ENCODE measurements at places on chromosomes 7 and 10.

GRCh38 chr7:80827239-80827633 lies 91.6 kb downstream of the SEMA3C start:
- no peak for DNase-seq

DNA sequence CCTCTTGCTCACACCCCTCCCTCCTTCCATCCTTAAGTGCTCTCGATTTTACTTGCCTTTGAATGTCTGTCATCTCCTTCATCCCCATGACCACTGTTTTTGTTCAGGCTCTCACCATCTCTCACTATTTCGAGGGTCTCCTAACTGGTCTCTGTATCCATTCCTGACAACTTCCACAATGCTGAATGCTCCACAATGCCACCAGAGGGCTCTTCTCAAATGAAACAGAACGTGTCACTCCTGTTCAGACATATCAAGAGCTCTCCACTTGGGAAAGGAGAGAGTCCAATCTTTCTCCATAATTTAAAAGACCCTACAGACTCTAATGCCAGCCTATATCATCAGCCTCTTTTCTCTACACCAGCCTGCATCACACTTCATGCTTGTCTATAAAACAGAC lies 9.0 kb upstream of the SLC13A1 start:
- no peak for DNase-seq

DNA sequence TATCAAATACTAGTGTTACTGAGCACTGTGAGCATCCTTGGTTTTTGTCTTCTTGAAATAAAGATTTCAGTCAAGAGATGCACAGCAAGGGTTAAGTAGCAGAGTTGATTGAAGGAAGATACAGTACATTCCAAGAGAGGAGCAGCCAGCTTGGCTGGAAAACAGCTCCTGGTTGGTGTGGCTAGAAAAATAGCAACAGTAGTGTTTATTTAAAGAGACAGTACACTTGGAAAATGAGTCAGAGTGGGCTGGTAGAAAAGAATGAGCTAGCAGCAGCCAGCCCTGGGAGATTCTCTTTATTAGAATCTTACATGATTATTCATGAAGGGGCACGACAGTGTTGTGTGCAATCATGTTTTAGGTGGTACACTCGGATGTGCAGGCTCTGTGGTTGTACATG lies 1016.4 kb upstream of the SORCS1 start:
- no peak for DNase-seq

DNA sequence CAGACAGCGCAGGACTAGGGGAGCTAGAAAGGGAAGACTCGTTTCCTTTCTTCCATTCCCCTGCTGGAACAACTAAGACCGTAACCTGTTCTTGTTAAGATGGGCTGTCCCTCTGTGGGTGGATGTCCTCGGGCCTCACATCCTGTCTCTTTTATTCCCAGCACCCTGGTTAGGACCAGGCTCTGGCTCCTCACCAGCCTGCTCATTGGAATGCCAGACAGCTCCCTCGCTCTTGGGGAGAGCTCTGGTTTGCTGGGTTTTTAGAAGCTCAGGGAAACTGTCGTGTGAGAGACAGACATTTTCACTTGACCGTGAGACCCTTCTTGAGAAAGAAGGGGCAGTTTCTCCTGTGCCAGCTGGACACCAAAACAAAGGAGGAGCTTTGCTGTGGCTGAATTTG lies 58.1 kb upstream of the HABP2 start:
- no peak for DNase-seq

- no peak for DNase-seq
These were observed 476.1 kb downstream of the IPMK start for GRCh38 chr10:57791546-57791945.

GRCh38 chr10:88116481-88116880 lies 253.1 kb downstream of the PTEN start:
- DNase-seq, result no peak

- DNase-seq, result no peak
These were observed 20.3 kb upstream of the GIMAP2 start for GRCh38 chr7:150665089-150665748.

DNA sequence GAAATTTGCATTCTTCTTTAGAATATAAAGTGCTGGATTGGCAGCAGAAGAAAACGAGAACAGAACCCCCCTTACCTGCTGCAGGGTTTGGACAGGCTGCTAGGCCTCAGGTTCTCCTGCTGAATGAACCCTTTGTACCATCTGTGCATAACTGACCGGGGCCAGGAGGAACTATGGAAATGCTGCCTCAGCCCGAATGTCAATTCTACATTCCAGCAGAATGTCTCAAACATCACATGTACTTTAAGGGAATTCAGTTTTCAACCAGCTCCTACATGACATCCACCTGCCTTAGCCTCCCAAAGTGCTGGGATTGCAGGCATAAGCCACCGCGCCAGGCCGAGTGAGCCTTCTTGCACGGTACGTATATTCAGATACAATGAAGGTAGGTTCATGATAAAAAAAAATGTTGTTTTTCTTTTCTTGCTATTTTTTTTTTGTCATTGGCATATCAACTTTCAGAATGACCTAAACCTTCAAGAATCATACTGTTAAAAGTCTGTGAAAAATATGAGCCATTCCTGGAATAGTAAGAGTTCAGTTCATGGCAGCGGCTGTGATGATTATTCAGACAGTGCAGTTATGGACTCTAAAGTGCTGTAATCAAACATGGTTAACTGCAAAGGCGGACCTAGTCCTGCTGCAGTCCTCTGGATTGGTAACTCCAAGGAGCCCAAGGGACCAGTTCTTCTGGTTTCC lies 84.4 kb upstream of the TNS3 start:
- no peak for DNase-seq

DNA sequence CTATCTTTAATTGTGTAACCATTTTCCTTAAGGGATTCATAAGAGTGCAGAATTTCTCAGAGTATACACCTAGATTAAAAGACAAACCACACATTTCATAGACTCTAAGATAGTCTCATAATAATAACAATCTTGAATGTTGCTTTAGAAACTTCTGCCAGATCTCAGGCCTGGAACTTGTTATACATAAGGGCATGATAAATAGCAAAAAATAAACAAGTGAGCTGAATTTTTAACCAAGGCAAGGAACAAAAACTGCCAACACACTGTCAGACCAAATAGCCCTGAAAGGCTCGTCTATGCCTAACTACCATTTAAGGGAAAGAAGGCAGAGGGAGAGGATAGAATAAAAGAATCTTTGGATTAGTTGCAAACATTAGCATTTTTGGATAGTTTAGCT lies 65.8 kb upstream of the SEMA3C start:
- no peak for DNase-seq

DNA sequence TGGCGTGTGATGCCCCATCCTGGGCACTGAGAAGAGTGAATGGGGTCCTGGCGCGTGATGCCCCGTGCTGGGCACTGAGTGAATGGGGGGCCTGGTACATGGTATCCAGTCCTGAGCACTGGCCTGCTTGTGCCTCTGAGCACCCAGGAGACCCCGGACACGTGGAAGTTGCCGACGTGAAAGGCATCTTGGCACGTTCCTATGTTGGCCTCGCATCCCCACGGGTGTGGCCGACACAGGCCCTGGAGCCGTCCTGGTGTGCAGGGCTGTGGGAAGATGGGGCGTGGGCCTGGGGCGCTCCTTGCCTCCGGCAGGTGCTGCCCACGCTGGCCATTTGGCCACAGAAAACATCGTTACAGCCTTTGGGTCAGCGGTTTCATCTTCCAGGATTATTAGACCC lies 35.5 kb downstream of the CFAP46 start:
- no peak for DNase-seq

GRCh38 chr7:46485481-46486065 lies 564.5 kb upstream of the IGFBP3 start:
- DNase-seq, result no peak

- DNase-seq, result no peak
These were observed 81.7 kb upstream of the NFE2L3 start for GRCh38 chr7:26070290-26070689.

DNA sequence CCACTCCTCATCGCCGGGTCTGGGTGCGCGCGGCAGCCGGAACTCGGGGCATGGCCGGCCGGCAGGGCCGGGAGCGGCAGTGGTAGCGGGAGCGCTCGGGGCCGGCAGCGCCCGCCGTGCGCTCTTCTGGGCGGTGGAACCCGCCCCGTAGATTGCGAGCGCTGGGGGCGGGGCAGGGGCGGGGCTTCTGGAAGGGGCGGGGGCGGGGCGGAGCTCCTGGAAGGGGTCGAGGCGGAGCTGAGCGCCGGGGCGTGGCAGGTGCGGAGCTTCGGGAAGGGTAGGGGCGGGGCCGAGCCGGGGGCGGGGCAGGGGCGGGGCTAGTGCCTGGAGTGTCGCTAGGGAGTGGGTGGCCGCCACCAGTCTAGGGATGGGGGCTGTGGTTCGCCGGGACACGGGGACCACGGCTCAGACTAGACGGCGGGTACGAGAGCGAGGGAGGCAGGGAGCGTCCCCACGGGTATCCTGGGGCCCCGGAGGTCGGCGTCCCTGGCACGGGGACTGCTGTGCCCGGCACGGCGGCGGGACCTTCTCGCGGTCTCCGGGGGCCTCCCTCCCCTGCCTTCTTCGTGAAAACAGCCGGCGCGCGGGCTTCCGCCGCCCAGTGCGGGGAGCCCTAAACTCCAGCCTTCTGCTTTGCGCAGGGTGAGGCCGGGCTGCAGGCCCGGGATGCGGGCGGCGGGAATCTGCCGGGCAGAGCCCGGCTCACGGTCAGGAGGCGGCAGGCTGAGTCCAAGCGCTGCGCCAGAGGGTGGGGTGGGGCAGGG lies at the start of gene STK32C:
TSS of gene STK32C (minus strand) at position 128 of the 764 bp plus-strand sequence. CDS start at position 11, 117 bp downstream.
- peak; percentile 76 for DNase-seq

DNA sequence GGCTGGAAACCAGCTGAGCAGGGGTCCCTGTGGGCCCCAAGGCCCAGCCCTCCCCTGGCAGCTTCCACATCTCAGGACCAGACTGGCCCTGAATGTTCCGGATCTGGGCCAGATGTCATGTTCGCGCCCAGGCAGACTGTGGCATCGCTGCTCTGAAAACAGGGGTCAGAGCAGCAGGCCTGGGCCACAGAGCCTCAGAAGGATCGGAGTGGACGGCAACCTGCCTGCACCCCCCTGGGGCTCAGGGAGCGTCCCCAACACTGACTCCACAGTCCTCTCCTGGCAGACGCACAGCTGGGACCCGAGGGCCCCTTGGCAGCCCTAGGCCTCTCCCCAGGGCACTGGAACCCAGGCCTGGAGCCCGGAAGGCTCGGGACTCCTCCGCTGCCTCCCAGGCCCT lies 91.3 kb upstream of the DNAAF5 start:
- DNase-seq, result no peak

DNA sequence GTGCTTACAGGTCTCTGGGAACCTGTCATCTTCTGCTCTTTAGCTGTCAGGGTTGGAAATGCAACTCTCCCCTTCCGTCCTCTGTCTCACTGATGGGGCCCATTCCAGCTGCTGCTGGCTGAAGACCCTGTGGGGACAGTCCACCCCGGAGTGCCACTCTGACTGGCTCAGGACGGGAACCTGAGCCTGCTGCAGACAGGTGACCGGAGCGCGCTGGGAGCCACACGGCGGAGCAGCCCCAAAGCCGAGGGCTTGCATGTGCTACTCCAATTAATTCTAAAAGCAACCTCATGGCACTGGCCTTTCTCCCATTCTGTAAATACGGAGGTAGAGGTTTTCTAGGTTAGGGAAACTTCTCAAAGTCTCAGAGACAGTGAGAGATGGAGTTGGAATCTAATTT lies 223.5 kb upstream of the PITRM1 start:
- DNase-seq, result no peak

GRCh38 chr7:48307041-48307714 lies 135.9 kb downstream of the ABCA13 start:
- DNase-seq, result no peak

GRCh38 chr10:127036987-127037386 lies 131.8 kb downstream of the DOCK1 start:
- DNase-seq, result no peak

DNA sequence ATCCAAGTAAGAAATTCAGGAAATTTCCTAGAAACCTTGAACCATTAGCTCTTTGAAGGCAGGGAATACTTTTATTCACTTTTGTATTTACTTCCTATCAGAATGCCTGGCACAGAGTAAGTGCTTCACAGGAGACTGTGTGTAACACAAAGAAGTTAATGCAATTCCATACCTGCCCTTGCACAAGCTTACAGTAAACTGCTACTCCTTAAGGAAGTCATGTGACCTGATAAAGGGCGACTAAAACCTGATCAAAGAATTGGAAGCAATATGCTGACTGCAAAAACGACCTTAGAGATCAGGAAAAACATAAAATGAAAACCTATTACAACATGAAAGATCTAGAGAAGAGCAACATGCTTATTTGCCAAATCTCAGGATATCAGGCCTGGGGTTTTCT lies 178.2 kb upstream of the HPS1 start:
- DNase-seq, result no peak

- DNase-seq, result no peak
These were observed 26.3 kb downstream of the TMEM60 start for GRCh38 chr7:77771901-77772300.

GRCh38 chr7:135327458-135327857 lies 93.8 kb downstream of the STRA8 start:
- DNase-seq, result no peak

DNA sequence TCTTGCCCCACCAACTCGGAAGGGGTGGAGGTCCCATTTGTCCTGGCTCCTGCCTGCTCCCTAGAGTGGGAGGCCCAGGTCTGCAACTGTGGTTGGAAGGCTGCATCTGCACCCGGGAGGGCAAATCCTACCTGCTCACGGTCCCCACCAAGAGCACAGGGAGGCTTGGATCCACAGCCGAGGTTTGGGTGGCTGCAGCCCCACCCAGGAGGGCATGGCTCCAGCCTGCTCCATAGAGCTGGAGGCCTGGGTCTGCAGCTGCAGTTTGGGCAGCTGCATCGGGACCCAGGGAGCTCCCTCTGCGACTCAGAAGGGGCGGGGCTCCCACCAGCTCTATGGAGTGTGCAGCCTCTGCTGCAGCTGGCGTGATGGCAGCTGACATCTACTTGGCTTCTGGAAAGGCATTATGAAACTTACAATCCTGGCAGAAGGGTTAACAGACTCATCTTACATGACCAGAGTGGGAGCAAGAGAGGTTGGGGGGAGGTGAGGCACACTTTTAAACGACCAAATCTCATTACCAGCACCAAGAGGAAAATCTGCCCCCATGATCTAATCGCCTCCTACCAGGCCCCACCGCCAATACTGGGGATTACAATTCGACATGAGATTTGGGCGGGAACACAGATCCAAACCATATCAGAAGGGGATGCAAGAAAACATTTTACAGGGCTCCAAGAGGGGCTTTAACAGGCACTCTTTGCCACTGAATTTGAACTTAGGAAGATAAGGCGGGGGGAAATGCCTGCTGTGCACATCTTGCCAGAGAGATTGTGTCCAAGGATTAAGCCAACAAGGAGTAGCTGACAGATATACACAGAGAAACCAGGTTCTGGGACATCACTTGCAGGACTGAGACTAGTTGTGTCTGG lies 8.2 kb upstream of the BLVRA start:
- DNase-seq, result no peak

GRCh38 chr7:116726713-116727431 lies 54.9 kb downstream of the MET start:
- DNase-seq, result no peak

DNA sequence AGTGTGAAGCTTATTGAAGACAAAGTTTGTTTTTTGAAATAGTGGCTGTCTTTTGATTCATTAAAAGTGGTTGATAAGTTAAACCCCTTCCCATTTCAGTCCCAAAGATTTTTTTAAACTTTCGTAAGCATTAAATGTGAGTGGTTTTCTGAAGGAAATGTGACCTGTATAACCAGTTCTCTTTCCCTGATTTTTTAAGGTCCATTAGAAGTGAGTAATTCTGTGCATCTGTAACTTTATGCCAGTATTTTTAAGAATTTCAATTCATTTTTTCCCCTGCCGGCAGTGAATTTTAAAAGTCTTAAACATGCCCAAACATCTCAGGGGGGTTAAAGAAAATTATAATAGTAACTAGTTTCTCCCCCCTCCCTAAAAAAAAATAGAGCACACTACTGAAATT lies 254.6 kb upstream of the SP8 start:
- no peak for DNase-seq

- no peak for DNase-seq
These were observed 249.4 kb upstream of the CTBP2 start for GRCh38 chr10:125409756-125410155.
